ENCODE measurements at places on chromosomes 1 and 21.
A peak's percentile ranks its signal among the peaks of the same experiment; 100 is the strongest.

GRCh38 chr1:203663294-203663693 lies 36.7 kb downstream of the ATP2B4 start:
- no peak for DNase-seq

GRCh38 chr1:83889707-83890106 lies 109.2 kb downstream of the TTLL7 start:
- DNase-seq: no peak

DNA sequence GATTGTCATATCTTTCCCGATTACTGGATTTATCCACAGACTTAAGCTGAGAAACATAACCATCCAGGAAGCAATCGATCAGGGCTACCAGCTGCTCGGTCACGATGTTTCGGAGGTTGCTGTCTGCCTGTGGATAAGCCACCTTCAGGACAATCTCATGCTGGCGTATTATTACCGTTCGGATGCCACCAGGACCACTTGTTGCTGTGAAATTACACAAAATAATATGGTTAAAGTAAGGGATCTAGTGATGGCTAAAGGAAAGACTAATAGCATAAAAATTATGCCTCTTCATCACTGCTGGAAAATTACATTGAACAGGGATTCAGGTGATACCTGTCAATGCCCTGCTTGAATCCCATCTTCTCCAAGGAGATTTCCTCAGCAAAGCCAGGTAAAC lies 30.8 kb upstream of the ACTA1 start:
- DNase-seq: no peak

DNA sequence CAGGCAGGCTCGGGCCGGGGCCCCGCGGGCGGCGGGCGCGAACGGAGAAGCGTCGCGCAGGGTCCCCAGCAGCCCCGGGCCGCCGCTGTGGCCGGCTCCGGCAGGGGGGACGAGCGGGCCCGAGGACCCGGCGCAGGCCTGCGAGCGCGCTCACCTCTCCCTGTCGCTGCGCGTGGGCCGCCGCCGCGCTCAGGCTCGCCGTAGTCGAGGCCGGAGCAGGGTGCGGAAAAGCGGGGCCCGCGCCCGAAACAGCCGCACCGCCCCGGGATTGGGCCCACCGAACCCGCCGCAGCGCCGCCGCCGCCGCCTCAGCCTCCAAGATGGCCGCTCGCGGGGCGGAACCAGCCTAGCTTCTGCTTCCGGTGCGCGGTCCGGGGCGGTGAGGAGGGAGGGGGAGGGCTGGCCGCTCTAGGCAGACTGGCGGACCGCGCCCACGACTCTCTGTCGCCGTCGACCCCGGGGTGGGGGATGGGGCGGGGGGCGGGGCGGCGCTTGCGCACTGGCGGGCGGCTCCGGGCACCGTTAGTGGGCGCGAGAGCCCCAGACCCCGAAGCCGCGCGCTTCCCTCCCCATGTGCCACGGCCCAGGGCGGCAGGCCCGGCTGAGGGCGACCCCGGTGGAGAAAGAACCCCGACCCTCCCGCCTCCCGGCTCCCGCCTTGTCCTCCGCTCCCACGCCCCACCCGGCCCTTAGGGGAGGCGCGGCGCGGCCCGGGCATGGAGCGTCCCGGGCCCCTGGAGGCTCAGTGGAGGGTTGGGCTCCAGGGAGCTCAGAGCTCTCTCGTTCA lies at the start of gene UBE2J2:
Gene UBE2J2, minus strand, starts transcription at position 343 of the 787 bp plus-strand sequence. CDS start 5,862 bp downstream, outside the sequence.
- peak; percentile 93 for DNase-seq

- no peak for DNase-seq
These were observed 18.1 kb upstream of the PGD start for GRCh38 chr1:10380594-10381275.

DNA sequence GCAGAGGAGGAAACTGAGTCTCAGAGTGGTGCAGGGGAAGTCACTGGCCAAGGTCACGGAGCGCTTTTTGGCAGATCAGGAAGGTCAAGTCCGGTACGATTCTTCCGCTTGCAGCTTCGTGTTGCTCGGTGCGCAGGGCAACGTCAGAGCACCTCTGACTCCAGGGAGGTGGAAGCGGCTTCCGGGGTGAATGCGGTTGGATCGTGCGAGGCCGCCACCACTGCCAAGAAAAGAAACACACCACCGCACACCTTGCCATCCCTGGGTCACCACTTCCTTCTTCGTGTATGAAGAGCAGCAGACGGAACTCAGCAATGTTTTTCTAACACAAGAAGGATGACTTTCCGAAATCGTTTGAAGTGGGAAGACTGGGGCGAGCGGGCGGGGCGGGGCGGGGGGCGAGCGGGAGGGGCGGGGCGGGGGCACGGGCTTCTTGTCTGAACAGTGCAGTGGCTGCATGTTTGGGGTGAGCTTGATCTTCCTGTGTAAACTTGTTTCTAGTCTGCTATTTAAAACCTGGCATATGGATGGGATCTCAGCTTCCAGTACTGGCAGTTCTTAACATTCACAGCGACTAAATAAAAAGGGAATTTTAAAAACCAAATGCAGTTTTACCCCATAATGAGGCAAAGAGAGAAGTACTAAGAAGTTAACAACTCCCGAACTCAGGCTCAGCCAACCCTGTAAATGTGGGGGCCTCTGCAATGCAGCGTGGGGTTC lies 300.0 kb downstream of the RRAGC start:
- DNase-seq: no peak

DNA sequence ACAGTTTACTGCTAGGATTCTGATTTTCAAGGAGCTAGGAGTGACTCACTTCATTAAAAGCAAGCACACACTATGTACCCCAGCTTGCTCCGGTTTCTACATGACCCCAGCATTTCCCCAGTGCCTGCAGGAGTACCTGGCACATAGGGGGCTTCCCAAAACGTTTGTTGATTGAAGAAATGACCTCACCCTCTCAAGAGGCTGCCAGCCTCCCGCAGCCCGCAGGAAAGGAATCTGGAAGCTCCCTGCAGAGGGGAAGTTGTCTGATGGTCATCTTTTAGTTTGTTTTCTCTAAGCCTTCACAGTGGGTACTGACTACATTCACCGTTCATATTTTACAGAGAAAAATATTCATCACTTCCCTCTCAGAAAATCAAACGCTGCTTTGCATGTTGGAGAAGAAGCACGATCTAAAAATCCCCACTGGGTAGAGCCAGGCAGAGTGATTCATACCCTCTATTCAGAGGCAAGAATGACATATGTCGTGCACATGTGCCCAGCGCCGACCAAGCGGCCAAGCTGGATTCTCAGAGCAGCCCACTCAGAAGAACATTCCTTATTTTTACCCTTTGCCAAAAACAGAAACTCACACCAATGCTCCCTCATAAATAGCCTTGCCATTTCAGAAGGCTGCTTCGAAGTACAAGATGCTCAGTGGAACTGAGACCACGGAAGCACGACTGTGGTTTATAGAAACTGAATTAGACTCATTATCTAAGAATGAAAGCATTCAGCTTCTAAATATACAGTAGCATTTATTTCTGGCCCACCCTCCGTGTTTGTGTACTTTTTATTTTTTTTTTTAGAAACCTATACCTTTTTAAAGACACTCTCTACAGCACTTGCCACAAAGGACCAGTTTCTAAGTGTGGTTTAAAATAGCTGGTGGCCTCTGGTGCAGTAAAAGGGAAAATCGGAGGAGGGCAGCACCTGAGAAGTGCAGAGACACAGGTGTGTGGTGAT lies 143.2 kb downstream of the MIS18A start:
- peak; percentile 63 for DNase-seq

- peak; percentile 23 for DNase-seq
These were observed 33.2 kb upstream of the PAX7 start for GRCh38 chr1:18597160-18598042.

GRCh38 chr1:39655578-39656268 lies 16.2 kb downstream of the NT5C1A start:
- DNase-seq: no peak

GRCh38 chr1:164803366-164803765 lies 244.4 kb downstream of the PBX1 start:
- DNase-seq: no peak

DNA sequence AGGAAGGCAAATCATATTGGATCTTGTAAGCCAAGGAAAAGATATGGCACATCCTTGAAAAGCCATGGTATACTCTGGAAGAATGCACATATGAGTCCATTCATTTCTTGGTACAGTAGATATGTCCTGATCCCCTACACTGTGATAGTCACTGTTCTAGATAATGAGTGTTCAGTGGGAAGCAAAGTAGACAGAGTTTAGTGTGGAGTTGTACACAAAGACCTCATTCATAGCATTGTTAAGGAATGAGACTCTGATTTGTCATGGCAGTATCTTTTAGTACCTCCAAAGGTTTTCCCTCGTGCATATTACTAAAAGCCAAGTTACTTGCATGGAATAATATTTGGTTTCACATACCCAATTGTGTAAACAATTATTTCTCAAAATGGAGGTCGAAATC lies 204.7 kb downstream of the NFIA start:
- DNase-seq: no peak

- DNase-seq: no peak
These were observed 33.5 kb upstream of the RNF19B start for GRCh38 chr1:32998064-32998463.

- DNase-seq: no peak
These were observed 95.2 kb downstream of the PTPN14 start for GRCh38 chr1:214455971-214456867.

- DNase-seq: no peak
These were observed 1.4 kb downstream of the LYPLA2 start for GRCh38 chr1:23792151-23792945.

DNA sequence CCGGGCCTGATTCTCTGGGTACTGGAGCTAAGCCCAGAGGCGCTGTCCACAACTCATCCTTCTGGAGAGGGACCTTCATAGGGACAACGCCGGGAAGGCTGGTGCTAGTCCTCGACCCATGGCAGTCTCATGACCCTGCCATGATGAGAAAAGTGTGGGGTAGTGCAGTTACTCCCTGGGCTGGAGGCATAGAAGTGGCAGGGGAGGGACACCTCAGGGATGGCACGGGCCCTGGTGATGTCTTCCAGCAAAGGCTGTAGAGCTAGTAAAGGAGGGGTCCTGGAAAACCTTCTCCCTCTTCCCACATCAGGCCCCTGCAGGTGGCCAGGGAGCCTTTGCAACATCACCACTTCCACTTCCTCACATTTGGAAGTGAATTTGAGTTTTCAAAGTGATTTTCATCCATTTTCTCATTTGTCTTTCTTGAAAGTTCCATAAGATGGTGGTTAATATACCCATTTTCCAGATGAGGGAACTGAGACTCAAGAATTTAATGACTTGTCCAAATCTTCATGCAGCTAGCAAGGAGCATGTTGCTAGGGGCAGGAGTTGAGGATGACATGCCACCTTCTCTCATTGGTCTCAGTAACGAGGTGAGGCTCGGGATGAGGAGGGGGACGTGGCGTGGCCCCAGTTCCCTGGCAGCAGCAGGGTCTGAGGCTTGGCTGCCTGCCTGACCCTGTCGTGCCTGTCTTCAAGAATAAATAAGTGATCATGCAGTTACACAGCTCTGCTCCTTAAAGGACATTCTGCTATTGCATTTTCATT lies 3.3 kb upstream of the GOLT1A start:
- DNase-seq: no peak

GRCh38 chr1:45833361-45833760 lies 29.9 kb downstream of the MAST2 start:
- no peak for DNase-seq

GRCh38 chr1:89589515-89589914 lies 43.4 kb upstream of the LRRC8C start:
- DNase-seq: no peak

- DNase-seq: no peak
These were observed 514.2 kb upstream of the ZP4 start for GRCh38 chr1:238404921-238405320.

DNA sequence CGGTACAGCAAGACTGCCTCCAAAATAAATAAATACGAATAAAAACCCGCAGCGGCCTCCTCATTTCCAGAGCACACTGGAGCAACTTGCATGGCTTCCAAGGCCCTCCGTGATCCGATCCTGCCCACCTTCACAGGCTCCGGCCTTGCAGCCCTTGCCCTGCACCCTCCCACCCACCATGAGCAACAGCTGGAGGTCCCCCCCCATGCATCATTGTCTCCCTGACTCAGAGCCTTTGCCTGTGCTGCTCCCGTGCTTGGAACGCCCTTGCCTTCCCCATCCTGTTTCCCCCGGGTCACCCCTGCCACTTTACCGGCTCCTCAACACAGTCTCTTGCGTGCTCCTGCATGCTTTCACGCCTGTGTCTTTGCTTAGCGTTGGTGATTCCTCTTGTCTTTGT lies 71.0 kb upstream of the ANGPTL1 start:
- DNase-seq: no peak

DNA sequence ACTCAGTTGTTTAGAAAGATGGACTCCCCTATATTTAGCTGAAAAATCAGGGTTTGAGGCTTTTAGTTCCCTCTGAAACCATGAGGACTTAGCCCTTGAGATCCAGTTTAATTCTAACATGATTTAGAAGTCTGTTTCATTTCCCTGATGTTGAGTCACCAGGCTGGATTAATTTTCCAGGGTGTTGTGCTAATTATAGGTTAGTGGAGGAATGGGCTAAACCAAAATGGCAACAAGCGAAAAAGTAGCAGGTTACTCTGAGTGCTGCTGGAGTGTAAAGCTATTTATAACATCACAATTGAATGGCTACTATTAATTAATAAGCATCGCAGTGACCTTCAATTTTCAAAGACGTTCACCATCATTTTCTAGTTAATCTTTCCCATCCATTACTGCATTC lies 15.5 kb upstream of the USP24 start:
- no peak for DNase-seq

DNA sequence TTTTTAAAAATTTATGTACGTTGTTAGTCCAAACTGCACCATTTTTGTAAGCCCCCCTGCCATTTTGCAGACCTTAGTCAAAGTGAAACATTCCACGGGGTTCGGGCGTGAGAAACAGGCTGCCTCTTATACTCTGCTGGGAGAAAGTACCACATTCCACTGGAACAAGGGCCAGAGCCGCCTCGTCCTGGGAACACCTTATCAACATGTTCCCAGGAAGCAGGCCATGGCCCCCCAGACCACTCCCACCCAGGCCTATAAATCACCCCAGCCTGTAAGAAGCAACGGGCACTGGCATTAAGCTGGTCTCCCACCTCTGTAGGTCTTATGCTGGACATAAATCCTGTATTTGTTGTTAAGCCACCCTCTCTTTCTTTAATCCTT lies 854 bp upstream of the ZRANB2 start:
- DNase-seq: no peak

GRCh38 chr1:172835834-172836233 lies 176.9 kb downstream of the FASLG start:
- no peak for DNase-seq

- DNase-seq: no peak
These were observed 4.6 kb downstream of the SLC26A9 start for GRCh38 chr1:205938682-205939081.

- DNase-seq: no peak
These were observed 182.2 kb downstream of the DHRS3 start for GRCh38 chr1:12435639-12436344.

GRCh38 chr1:178060789-178061556 lies 32.9 kb upstream of the RASAL2 start:
- no peak for DNase-seq
